Effector memory CD4-positive, alpha-beta T cell (primary cell): ENCODE measurements at places on chromosomes 4 and X.

DNA sequence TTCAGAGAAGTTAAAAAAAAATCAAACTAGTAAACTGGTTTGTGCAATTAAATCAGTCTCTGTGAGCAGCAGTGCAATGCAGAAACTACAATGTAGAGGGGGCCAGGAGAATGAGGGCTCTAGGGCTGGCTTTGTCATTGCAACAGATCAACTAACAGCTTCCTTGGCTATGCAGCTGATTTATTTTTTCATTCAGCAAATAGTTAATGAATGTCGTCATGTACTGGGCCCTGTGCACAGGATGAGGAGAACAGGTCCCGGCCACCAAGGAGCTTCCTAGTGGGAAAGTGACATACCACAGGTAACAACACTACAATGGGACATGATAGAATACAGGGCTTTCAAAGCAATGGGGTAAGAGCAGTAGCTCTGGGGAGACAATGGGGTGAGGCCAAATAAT, 190.1 kb downstream of the NSUN7 start:
- no peak for DNase-seq

DNA sequence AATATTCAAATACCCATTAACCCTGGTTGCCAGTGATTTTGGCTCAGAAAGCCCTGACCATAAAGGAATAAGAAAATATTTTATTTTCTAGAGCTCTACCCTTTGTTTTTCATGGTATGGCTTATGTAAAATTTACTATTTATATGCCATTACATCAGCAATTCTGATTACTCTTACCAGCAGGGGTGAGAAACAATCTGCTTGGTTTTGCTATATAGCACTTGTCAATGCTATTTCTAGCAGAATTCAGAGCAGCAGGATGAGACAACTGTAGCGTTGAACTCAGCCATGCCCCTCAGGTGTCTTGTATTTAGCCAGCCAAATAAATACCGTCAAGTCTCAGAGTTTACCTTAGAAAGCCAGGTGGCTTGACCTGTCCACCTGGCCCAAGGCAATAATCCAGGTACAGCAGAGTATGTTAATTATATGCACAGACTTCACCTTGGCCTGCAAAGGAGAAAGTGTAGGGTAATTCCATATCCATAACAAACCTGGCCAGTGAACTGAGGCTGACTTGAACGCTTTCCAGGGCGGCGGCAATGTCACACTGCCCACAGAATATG, 1303.5 kb downstream of the RAPGEF2 start:
- DNase-seq = no peak

- DNase-seq = no peak
These were observed 269.0 kb upstream of the CXXC4 start for GRCh38 chr4:104763554-104764222.

- DNase-seq = no peak
These were observed 685 bp downstream of the TASL start for GRCh38 chrX:30576881-30577280.

GRCh38 chr4:61614231-61614630, 414.1 kb downstream of the ADGRL3 start:
- DNase-seq = no peak

GRCh38 chr4:42624551-42624950, 32.4 kb downstream of the ATP8A1 start:
- DNase-seq = no peak

GRCh38 chrX:139967300-139967699, 2.0 kb upstream of the CXorf66 start:
- DNase-seq = no peak

- DNase-seq = no peak
These were observed 12.8 kb upstream of the DUSP9 start for GRCh38 chrX:153634236-153634635.

GRCh38 chrX:121106484-121107235, 59.2 kb downstream of the GLUD2 start:
- DNase-seq = no peak

GRCh38 chr4:152885185-152885584, 50.9 kb upstream of the FHDC1 start:
- no peak for DNase-seq

DNA sequence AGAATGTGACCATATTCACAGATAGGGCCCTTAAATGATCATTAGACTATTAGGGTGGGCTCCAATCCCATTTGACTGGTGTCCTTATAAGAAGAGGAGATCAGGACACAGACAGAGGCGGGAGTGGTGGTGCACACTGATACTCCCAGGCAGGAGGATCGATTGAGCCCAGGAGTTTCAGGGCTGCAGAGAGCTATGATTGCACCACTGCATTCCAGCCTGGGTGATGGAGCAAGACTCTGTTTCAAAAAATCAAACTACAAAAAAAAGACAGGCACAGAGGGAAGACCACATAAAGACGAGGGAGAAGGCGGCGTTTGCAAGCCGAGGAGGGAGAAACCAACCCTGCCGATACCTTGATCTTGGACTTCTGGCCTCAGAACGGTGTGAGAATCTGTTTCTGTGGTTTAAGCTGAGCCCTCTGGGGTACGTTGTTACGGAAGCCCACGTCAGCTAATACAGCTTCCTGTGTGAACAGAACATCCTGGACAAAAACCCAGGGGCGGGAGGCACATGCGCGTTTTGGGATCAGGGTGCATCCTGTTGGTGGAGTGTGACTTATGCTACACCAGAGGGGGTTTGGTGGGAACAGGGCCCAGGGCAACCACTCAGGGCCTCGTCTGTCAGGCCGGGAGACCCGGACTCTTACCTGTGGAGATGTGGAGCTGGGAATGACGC, 211.8 kb upstream of the PSAPL1 start:
- DNase-seq = no peak

- DNase-seq = no peak
These were observed 11.5 kb downstream of the ANXA5 start for GRCh38 chr4:121685257-121685656.

- no peak for DNase-seq
These were observed 65.4 kb downstream of the RTL3 start for GRCh38 chrX:78593701-78594100.

- DNase-seq = no peak
These were observed 112.0 kb upstream of the NDP start for GRCh38 chrX:44085209-44085608.

DNA sequence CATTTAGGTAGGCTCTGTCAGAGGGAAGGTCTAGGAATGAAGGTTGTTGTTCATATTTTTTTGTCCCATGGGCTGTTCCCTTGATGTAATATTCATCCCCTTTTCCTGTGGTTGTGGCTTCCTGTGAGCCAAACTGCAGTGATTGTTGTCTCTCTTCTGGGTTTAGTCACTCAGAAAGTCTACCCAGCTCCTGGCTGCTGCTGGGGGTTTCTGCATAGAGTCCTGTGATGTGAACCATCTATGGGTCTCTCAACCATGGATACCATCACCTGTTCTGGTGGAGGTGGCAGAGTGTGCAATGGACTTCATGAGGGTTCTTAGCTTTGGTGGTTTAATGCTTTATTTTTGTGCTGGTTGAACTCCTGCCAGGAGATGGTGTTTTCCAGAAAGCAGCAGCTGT, 122.8 kb downstream of the ZC4H2 start:
- DNase-seq = no peak

DNA sequence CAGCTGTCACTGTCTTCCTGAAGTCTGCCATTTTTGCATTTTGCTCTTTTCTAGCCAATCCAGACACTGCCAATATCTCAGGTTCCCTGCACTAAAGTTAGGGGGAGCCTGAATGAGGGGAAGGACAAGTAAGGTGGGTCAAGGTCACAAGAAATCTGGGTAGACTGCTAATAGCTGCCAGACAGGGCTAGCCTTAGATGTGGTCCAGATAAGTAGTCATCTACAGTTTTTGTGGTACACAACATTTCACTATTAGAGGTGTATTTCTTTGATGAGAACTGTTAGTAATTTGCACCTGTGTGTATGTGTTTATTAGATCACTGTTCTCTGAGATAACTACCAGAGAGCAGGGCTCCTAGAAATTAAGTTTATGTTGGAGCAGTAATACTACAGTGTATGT, 9.4 kb downstream of the LHFPL1 start:
- no peak for DNase-seq

- DNase-seq = no peak
These were observed 252.7 kb downstream of the CENPC start for GRCh38 chr4:67292636-67293035.

DNA sequence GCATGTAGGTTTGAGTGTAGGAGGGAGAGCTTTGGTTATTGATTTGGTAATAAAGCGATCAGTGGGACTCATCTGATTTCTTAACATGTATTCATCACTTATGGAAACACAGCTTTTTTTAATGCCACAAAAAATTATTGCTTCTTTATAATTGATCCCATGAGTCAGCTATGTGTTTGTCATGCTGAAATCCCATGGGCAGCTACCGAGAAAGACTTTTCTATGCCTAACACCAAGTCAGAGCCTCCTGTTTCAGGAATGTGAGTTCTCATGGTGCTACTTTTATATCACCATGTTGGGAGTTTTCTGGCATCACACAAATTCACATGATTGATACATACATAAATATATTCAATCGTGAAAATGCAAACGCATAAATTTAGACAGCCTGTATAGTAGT, 165.7 kb downstream of the RAPGEF2 start:
- no peak for DNase-seq

- no peak for DNase-seq
These were observed 10.6 kb downstream of the TSPAN6 start for GRCh38 chrX:100625985-100626491.

DNA sequence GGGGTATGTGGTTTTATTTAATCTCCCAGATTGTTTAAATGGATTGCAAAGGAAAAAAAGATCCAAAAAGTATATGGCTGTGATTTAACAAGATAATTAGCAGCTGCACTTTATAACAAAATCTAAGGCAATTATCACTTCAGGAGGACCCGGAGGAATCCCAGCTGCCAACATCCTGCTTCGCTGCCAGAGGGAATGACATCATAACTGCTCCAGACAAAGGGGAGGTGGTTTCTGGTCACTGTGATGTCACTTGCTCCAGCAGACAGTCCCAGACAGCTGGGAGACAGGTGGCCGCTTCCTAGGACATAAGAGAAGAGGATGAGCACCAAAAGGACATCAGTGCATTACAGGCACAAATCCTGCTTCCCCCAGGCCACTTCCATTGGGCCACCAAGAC, 371.0 kb downstream of the BCOR start:
- DNase-seq = no peak

GRCh38 chr4:80016506-80016905, 56.5 kb downstream of the ANTXR2 start:
- DNase-seq = no peak

DNA sequence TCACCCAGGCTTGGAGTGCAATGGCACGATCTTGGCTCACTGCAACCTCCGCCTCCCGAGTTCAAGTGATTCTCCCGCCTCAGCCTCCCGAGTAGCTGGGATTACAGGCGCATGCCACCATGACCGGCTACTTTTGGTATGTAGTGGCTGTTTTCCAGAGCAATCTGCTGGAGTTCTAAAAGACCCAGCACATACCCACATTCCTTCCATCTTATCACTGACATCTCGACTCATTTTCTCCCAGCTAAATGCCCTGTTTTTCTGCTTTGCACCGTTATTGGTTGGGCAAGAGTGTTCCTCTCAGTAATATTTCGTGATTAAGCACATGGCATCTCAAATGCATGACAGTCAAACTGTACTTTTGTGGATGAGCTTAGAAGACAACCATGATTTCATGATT, 53.7 kb downstream of the PRKX start:
- no peak for DNase-seq

DNA sequence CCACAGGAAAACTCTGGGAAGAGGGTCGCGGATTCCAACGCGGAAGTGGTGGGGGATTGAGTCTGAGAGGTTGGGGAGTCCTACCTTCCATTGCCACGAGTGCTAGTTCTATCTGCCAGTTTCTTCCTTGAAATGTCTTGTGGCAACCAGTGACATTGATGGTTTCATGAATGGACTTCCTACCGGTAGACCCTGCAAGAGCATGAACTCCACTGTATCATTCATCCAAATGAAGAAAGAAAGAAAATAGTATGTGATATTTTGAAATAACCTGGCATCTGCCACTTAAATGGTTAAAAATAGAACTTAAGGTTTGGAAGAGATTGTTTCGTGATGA, 1.1 kb upstream of the SLC10A7 start:
- no peak for DNase-seq

GRCh38 chr4:186727169-186727976, 3.7 kb upstream of the FAT1 start:
- DNase-seq = no peak

- DNase-seq = no peak
These were observed 87.9 kb downstream of the NHS start for GRCh38 chrX:17462881-17463280.

GRCh38 chr4:79164907-79165610, 160.8 kb downstream of the NAA11 start:
- no peak for DNase-seq

GRCh38 chrX:54785901-54786300, 12.2 kb downstream of the ITIH6 start:
- no peak for DNase-seq

- no peak for DNase-seq
These were observed 7.4 kb upstream of the RPS6KA3 start for GRCh38 chrX:20274121-20274520.

GRCh38 chr4:88441696-88442095, 15.2 kb upstream of the HERC5 start:
- no peak for DNase-seq

DNA sequence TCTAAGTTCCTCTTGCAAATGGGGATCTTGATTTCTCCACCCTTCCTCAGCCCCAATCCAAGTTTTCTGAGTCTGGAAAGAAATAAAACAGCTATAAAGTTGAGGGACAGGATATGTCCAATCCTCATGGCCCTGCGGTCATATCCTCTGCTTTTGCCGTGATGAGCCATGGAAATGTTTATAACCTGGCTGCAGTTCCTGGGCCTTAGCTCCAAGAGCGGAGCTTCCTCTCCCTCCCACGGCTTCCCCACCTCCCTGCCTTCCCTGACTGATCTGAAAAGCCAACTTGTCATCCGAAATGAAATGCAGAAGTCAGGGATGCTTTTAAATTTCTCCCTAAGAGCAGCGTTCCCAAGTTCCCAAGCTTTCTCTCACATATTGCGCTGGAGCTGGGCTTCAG, 221.5 kb upstream of the SFRP2 start:
- DNase-seq = no peak

DNA sequence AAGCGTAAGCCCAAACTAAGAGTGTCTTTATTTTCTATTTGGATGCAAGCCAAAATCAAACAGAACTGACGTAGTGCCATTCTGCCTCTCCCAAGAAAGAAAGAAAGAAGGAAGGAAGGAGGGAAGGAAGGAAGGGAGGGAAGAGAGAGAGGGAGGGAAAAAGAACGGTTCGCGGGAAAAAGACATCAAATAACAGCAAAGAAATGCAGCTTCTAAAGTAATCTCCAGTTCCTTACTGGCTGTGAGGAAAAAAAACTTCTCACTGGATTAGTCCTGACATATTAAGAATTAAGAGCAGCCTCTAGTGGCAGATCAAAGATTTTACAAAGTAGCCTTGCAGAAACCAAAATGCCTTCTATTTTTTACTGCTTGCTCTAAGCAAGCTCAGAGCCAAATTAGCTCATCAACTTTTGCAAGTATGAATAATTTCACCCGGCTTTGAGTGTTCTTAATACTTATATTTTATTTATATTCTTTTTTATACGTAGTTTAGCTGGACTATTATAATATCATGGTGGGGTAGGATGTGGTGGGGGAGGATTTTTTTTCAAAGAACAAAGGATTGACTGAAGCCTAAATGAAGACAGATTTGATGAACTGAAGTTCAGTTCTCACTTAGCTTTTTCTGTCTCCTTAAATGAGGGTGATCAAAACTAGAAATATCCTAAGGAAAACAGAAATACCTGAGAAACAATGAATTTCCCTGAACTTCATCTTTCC, 36.6 kb downstream of the PITX2 start:
- no peak for DNase-seq
